OCI-M1 (cell line): ENCODE measurements at places on chromosomes 4 and X.

- no peak for DNase-seq
These were observed 11.6 kb upstream of the RAB28 start for GRCh38 chr4:13495753-13496152.

- DNase-seq: peak; percentile 84
These were observed 175.9 kb upstream of the RPS6KA3 start for GRCh38 chrX:20442597-20442996.

- DNase-seq: no peak
These were observed 98.3 kb upstream of the CXXC4 start for GRCh38 chr4:104593019-104593418.

DNA sequence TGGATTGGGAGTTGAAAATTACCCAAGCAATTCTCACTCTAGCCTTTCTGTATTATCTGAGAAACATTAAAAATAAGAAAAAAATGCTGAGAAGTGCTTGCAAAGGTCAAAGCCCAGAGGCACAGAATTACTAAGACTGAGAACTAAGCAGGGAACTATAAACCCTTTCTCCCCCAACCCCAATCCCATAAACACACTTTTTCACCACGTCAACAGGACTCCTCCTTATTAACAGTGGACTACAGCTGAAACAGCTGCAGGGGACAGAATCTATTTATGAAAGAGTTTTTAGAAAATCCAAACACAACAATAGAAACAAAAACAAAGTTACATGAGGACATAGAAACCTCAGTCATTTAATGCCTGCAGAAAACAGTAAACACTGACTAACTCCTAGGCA, 984.1 kb downstream of the TRAM1L1 start:
- no peak for DNase-seq

DNA sequence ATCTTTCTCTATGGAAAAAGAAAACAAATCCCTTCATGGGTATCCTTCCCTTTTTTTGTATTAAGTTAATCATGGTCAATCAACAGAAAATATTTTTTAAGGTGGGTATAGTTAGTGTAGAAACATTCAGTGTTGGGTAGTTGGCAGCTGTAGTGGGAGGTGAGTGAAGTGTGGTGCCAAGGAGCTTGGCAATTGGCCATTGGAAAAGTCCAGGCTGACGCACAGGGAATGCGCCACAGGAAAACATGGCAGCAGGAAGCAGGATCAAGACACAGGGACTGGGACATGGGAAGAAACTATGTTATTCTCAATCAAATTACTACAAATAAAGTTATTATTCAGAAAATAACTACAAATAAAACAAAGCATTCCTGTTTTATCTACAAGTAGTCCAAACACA, 20.0 kb downstream of the PALLD start:
- DNase-seq: no peak

- no peak for DNase-seq
These were observed 9.4 kb downstream of the ATP2B3 start for GRCh38 chrX:153526801-153527200.

- DNase-seq: no peak
These were observed 17.4 kb upstream of the UGT2B7 start for GRCh38 chr4:69078852-69079251.

DNA sequence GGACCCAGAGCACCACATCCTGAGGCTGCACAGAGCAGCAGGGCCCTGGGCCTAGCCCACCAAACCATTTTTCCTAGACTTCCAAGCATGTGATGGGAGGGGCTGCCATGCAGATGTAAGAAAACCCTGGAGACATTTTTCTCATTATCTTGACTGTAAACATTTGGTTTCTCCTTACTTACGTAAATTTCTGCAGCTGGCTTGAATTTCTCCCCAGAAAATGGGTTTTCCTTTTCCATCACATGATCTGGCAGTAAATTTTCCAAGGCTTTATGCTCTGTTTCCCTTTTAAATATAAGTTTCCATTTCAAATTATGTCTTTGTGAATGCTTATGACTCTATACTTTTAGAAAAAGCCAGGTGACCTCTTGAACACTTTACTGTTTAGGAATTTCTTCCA, 945.9 kb upstream of the NDST4 start:
- no peak for DNase-seq

DNA sequence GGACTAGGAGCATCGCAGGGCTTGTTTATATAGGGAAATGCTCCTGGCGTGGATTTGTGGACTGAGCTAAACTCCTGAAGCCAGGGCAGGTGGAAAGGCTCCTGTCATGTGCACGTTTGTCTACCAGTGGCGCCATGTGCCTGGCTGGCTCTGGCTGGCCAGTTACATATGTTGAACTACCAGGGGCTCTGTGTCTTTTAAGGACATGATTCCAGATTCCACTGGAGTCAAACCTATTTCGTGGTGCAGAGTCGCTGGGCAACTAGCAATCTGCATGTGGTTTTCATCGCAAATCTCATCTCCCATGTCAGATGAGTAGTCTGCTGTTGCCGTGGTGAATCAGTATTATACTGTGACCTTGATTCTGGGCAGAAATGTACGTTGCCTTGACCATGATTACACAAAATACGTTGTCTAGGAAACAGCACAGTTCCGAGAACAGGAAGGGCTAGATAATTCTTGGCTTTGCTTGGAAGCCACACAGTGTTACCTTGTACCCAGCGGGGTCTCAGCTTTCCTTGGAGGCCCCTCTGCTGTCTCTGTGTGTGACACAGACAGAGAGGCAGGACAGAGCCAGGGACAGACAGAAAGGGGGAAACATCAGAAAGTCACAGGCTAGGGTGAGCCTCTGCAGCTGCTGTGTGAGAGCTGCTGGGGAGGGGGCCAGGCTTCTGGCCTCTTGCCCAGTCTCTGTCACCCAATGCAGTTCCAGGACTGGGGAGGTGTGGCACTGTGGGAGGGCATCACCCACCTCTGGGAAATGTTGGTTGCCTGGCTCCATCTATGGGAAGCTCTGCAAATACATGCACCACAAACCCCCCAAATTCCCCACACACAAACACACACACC, 19.2 kb downstream of the PNMA6E start:
- DNase-seq: peak; percentile 97
